ENCODE measurements at places on chromosomes 12 and 14. TPM values are rescaled to one million over a fixed set of nuclear protein-coding genes. Genes with fewer than 3 reads are reported as not detected.

GRCh38 chr14:23566112-23566777, 1.3 kb downstream of the AP1G2 start:
- H3K36me3 ChIP-seq, result peaks cover 9% of the 10 kb centered on the region
- H3K27ac ChIP-seq, result peak overlapping the region; percentile 86
- H3K4me1 ChIP-seq, result peaks cover 34% of the 10 kb centered on the region
- peak overlapping the region; percentile 88 for H3K4me3 ChIP-seq
- DNase-seq, result no peak
- no peaks in the 10 kb centered on the region for H3K27me3 ChIP-seq

GRCh38 chr14:55411426-55412389, at the start of gene ATG14:
TSS of gene ATG14 (minus strand) at chr14:55411830. CDS start at chr14:55411822, 8 bp downstream.
- peak; percentile 57 for DNase-seq
- H3K36me3 ChIP-seq, result no peaks in the 10 kb centered on the region
- H3K27me3 ChIP-seq, result no peaks in the 10 kb centered on the region
- peak within 1 kb of the TSS; percentile 84 for H3K4me3 ChIP-seq
- peaks cover 9% of the 10 kb centered on the region for H3K4me1 ChIP-seq

- no peaks in the 10 kb centered on the region for H3K36me3 ChIP-seq
- DNase-seq, result no peak
- H3K4me3 ChIP-seq, result peak overlapping the region; percentile 91
These were observed 1.2 kb downstream of the USP30 start for GRCh38 chr12:109053382-109054123.

DNA sequence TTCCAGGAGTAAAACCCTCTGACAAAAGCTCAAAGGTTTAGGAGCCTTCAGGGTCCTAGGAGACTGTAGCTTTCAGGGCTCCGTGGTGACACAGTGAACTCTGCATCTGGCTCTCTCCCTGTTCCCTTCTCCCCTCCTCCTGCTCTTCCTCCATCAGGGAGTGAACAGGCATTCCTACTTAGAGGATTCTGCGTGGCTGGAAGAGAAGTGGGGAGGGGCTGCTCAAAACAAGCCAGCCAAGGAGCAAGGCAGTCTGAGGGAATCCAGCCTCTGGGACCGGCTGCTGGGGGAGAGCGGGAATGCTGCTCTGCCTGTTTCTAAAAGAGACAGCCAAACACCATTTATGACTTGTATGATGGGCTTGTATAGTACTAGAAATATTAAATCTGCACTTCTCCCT, 49.5 kb downstream of the RBMS2 start:
- H3K4me1 ChIP-seq, result peaks cover 3% of the 10 kb centered on the region
- no peak overlapping the region for H3K27ac ChIP-seq
- DNase-seq, result no peak
- H3K36me3 ChIP-seq, result 0 out of 2 replicates have a peak, but pooled peaks cover 16% of the 10 kb centered on the region

DNA sequence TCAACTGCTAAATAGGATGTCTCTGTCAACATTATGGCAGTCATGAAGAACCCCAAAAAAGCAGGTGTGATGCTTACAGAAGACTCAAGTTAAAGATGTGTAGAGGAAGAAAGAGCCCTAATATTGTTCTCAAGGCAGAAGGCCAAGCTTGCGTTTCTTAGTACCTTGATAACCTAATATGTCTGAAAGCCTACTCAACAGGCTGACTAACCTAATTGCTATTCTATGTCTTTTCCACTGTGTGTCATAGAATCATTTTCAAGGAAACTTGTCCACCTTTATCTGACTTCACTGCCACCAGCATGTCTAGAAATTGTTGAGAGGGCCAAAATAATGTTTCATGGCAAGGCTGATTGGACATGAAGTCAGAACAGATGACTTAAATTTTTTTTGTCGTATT, 373.2 kb downstream of the BTG1 start:
- H3K4me3 ChIP-seq, result no peak overlapping the region
- H3K36me3 ChIP-seq, result no peaks in the 10 kb centered on the region
- no peak overlapping the region for H3K27ac ChIP-seq
- H3K27me3 ChIP-seq, result no peaks in the 10 kb centered on the region
- H3K4me1 ChIP-seq, result peaks cover 35% of the 10 kb centered on the region
- DNase-seq, result no peak

Gene BCL2L2
- 25.5 TPM for total RNA-seq

- H3K4me3 ChIP-seq, result no peak overlapping the region
- H3K36me3 ChIP-seq, result no peaks in the 10 kb centered on the region
- DNase-seq, result no peak
- no peaks in the 10 kb centered on the region for H3K4me1 ChIP-seq
- H3K27me3 ChIP-seq, result no peaks in the 10 kb centered on the region
- no peak overlapping the region for H3K27ac ChIP-seq
These were observed 28.2 kb upstream of the BCAT1 start for GRCh38 chr12:24977060-24977459.

- H3K36me3 ChIP-seq, result no peaks in the 10 kb centered on the region
- H3K27me3 ChIP-seq, result no peaks in the 10 kb centered on the region
- DNase-seq, result no peak
- no peak overlapping the region for H3K4me3 ChIP-seq
- no peaks in the 10 kb centered on the region for H3K4me1 ChIP-seq
These were observed 72.1 kb upstream of the RTL1 start for GRCh38 chr14:100975671-100976070.

DNA sequence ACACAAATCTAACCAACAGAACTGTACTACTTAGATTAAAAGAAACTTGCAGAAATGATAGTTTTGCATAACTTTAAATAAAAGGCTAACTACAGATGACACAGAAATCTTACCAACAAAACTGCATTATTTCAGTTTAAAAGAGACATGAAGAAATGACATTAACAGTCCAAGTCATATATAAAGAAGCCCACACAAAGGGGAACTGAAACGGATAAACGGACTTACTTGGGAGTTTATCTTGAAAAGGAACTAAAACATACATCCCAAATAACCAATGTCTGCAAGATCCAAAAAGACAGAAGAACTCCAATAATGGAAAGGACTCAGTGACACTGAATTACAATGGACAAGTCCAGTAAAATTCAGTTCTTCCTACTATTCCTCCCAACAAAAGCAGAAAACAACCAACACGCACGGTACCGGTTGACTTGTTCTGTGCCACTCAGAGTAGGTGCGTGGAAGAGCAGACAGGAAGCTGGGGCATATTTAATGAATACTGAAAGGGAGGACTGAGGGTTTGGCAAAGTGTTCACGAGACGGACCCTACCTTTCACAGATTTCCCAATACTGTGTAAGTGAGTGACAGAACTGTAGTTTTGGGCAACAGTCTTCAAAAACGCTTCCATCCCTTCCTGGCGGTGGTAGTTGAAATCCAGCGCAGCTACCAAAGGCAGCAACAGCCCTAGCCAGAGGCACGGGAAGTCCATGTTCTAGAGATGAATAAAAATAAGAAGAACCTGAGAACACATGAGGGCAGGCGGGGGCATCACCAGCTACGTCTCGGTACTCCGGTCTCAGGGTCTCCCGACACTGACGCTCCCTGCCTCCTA, 627 bp downstream of the CPM start:
- H3K4me3 ChIP-seq, result peak overlapping the region; percentile 42
- H3K27ac ChIP-seq, result no peak overlapping the region
- H3K4me1 ChIP-seq, result peaks cover 8% of the 10 kb centered on the region
- no peaks in the 10 kb centered on the region for H3K27me3 ChIP-seq

Gene TGM1
- total RNA-seq, result 5.6 TPM

DNA sequence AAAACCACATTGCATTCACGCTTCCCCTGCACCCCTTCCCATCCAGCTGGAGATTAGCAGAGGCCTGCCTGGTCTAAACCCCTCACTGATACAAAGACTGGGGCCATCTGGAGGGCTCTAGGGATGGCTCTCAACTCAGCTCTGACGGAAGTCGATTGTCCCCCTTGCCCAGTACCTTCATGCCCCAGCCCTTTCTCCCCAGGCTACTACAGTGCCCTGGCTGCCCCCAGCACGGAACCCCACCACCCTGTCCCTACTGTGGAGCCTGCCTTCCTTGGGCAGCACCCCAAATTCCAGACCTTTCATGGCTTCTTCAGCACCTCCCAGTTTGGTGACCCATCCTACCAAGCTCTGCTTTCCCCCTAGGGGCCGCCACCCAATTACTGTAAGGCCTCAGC, 25.6 kb downstream of the ZFP36L1 start:
- H3K27me3 ChIP-seq, result no peaks in the 10 kb centered on the region
- peaks cover 14% of the 10 kb centered on the region for H3K4me1 ChIP-seq
- H3K4me3 ChIP-seq, result no peak overlapping the region
- no peak overlapping the region for H3K27ac ChIP-seq
- DNase-seq, result no peak

DNA sequence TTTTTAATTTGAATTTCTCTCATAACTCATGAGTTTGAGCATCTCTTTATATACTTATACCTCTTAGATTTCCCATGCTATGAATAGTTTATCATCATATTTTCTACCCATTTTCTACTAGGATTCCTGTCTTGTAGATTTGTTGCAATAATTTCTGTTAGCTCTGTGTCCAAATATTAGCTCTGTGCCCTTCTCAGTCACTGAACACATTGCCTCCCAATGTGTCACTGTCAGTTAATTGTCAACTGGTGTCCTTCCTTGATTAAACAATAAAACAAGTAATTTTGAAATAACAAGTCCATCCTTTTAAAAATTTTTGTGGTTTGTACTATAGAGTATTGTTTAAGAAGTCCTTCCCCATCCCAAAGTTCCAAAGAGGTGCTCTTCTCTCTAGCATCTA, 4.2 kb upstream of the PAH start:
- peaks cover 25% of the 10 kb centered on the region for H3K27me3 ChIP-seq
- H3K4me1 ChIP-seq, result peaks cover 11% of the 10 kb centered on the region
- H3K4me3 ChIP-seq, result no peak overlapping the region
- no peak overlapping the region for H3K27ac ChIP-seq
- no peak for DNase-seq

GRCh38 chr12:685388-685787, 22.1 kb upstream of the NINJ2 start:
- DNase-seq, result no peak
- no peaks in the 10 kb centered on the region for H3K36me3 ChIP-seq
- H3K4me1 ChIP-seq, result no peaks in the 10 kb centered on the region

Gene BATF
- total RNA-seq, result 0.69 TPM

DNA sequence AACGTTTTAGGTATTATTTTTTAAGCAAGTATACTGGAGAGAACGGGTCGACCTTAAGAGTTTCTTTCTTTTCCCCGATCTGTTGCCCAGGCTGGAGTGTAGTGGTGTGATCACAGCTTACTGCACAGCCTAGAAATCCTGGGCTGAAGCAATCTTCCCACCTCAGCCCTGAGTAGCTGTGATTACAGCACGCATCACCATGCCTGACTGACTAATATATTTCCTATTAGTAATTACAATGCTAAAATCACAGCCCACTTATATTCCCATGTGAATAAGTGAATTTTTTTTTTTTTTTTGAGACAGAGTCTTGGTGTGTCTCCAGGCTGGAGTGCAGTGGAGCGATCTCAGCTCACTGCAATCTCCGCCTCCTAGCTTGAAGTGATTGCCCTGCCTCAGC, 50.4 kb downstream of the DICER1 start:
- no peak overlapping the region for H3K4me3 ChIP-seq
- H3K27me3 ChIP-seq, result no peaks in the 10 kb centered on the region
- DNase-seq, result no peak
- no peaks in the 10 kb centered on the region for H3K4me1 ChIP-seq
- peaks cover 49% of the 10 kb centered on the region for H3K36me3 ChIP-seq

DNA sequence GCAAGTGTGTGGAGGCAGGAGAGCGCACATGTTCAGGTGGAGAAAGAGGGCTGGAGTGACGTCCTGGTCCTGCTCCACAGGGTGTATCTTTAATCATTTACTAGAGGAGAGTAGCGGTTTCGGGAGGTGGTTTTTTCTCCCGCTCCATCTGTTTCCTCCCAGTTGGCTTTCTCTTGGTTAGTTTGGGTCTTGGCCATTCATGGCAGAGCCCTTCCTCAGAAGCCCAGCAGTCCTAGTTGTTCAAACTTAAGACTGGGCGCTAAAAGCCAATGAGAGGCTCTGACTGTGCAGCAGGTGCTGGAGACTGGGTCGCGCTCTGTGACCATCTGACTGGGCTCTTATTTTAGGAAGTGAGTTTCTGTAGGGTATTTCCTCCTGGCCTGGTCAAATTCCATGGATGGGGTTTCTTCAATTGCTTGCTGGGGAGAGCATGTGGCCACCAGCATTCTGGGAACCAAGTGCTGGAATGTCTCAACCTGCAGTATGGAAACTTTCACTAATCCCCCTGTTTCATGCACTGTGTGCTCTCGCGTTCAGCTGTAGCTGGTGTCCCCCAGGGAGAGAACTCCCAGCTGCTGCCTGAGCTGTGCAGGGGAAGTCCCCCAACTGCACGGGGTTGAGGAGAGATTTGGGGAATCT, 27.4 kb upstream of the TSPAN9 start:
- H3K4me3 ChIP-seq, result no peak overlapping the region
- no peak for DNase-seq
- no peak overlapping the region for H3K27ac ChIP-seq
- H3K4me1 ChIP-seq, result no peaks in the 10 kb centered on the region
- no peaks in the 10 kb centered on the region for H3K27me3 ChIP-seq
- H3K36me3 ChIP-seq, result no peaks in the 10 kb centered on the region

Gene IQSEC3
- total RNA-seq, result not detected

Gene FIGNL2
- 0.27 TPM for total RNA-seq

Gene KLRK1
- 2.3 TPM for total RNA-seq

DNA sequence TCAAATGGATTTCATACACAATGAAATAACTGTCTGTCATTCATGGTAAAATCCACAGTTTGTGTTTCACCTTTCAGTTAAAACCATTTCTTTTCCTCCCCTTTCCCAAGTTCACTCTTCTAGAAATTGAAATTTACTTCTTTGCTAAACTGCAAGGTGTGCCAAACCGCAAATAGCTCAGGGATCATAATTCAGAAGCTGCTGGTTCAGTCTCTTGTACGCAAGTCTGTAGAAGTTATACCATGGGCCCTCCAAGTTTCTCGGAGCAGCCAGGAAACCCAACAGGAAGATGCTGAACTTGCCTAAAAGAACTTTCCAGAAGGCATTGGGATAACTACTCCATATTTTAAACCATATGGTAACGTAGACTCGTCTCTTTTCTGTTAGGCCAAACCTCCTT, 268.9 kb downstream of the FLRT2 start:
- no peak overlapping the region for H3K4me3 ChIP-seq
- no peaks in the 10 kb centered on the region for H3K4me1 ChIP-seq
- H3K27me3 ChIP-seq, result no peaks in the 10 kb centered on the region
- H3K27ac ChIP-seq, result no peak overlapping the region
- no peaks in the 10 kb centered on the region for H3K36me3 ChIP-seq

Gene TMCC3
- 4.5 TPM for total RNA-seq
